ENCODE measurements at places on chromosomes 11 and 22. TPM values are rescaled to one million over a fixed set of nuclear protein-coding genes. Genes with fewer than 3 reads are reported as not detected.

DNA sequence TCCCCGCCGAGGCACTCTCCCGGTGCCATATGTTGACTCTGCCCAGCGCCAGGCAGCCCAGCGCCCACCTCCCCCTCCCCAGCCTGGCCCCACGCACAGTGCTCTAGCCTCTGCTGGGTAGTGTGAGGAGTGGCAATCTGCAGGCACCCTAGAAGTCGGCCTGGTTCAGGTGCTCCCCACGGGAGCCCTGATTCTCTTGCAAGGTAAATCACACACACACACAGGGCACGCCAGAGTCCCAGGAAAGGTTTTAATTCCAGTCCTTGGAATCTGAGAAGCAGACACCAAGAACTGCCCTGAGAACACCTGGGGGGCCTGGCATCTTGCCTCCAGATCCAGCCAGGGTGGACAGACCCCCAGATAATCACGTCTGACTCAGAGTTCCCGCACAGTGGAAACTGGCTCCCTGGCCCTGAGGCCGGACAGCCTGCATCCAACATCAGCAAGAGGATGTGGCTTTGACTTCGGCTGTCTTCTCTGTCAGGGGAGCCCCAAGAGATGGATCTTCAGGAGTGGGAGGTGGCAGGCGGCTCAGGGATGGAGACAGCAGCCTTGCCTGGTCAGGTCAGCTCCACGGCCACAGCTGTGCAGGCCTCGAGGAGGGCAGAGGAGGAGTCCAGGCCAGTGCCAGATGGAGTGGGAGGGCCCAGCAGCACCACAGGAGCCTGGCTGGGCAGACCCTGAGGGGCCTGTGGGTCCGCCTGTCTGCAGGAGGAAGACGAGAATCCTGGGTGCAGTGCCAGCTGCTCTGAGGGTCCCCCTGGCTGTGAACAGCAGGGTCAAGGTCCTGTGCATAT is 1.1 kb upstream of the RIN1 start:
- DNase-seq: no peak

DNA sequence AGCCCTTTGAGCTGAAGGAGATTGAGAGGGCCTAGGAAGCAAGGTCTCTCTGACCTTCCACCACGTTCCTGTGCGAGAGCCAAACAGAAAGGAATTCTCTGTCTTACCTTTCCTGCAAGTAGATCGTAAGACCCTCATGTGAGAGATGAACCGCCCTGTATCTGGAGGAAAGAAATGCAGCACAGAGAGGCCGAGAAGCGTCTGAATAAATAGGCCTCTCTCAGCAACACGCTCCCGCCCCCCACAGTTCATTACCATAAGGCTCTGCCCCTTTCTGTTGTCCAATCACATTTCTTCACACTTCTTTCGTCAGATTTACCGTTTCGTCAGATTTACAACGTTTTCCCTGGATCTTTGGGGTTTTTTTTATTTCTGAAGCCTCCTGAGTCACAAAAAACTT is 90.3 kb downstream of the BLID start:
- no peak for DNase-seq

DNA sequence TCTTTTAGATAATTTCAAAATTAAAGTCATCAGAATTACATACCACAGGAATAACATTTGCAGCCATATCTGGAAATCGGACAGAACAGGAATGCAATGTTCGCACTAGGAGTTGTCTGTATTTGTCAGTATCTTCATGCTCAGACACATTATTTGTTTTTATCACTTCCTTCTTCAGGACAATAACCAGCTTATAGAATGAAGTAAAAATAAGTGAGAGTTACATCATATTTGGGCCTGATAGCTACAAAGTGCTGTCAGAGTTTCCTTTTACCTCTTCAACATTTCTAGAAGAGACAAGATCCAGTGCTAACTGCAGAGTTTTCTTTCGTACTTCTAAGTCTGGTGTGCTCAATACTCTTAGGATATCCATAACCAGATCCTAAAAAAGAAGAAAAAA is 18.9 kb downstream of the COPB1 start:
- DNase-seq: no peak

DNA sequence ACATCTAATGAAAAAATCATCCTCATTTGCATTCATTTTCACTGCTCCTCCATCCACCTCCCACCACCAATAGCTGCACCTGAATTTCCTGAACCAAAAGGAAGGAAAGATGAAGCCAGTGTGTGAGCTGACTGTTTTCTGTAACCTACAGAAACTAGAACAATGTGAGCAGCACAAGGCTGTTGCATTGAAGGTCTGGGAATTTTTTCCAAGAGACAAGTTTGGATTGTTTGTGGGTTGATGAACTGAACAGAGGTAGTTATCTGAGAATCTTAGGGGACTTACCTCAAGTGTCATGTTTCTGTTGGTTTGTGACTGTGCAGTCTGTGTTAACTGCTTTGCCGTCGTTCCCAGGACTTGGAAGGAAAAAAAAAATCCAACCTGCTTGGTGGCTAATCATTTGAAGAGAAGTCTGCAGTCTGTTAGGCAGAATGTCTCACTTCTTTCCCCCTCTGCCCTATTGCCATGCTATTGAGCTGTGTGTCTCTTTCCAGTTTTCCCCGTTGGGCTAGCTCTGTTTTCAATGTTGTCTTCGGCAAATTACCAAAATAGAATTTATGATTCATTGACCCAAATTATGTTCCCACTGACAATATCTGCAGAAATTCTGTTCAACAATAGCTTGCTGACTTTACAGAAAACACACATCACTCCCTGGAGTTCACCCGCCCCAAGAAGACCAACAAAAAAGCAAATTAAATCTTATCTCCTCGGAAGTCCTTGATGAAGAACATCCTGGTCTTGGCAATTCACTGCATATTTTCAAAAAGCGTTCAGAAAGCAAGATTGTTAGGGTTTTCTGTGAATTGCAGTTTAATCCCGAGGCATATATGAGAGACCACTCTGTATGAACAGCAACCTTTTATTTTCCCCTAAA is 76.0 kb downstream of the SC5D start:
- no peak for DNase-seq

GRCh38 chr22:20434264-20434751 is 3.3 kb downstream of the SCARF2 start:
- no peak for DNase-seq

DNA sequence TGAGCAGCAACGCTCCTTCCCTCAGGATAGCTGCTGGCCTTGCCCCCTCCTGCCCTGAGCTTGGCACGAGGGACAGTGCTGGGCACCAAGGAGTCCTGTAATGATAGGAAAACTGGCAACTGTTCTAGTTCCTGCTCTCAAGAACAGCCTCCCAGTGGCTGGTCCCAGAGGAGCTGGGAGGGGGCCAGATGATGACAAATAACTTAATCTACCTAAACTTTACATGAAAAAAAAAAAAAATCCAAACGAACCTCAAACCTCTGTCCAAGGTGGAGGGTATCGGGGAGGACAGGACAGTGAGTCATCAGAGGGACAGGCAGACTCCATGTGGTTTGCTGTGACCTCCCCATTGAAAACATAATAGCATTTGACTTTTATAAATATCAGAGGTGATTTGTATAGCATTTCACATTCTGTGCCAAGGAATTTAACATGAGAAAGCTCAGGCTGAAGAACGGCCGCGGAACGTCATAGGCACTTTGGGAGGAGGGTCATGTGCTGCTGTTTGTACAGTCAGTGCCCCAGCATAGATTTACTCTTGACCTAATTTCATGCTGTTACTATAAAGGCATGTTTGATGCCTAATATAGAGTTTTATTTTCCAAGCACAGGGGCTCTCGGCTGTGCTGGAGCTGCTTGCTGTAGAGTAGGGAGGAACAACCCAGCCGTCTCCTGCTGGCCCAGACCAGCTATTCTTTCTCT is 98.2 kb upstream of the NNMT start:
- peak; percentile 34 for DNase-seq

DNA sequence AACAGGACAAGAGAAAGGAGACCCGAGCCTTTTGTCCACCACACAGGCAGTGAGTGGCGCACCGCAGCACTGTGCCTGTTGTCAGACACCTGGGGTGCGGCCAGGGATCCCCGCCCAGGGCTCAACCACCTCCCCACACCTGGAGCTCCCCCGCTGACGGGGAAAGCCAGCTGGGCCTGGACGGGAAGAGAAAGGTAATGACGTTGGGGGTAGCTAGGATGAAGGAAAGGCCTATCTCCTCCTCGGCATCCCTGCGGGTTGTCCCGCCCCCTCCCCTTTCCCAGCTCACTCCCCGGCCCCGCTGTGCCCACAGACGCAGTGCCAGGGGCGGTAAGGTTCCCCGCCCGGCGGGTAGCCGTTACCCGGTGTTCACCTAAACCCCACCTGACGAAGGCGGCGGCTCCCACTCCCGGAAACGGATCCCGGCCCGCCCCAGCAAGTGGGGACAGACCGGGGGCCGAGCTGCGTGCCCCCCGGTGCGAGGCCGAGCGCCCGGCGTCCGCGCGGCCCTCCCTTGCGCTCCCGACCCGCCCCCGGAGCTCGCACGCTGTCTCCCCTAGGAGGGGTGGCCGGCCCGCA is 495 bp downstream of the HYOU1 start:
- peak; percentile 36 for DNase-seq

- no peak for DNase-seq
Measured at GRCh38 chr22:37521236-37521739, 2.1 kb upstream of the CARD10 start.

- no peak for DNase-seq
Measured at GRCh38 chr11:47289856-47290255, 19.9 kb downstream of the MADD start.

- DNase-seq: no peak
Measured at GRCh38 chr22:42881982-42882656, 25.0 kb upstream of the ARFGAP3 start.

GRCh38 chr11:34303028-34303570 is 54.7 kb downstream of the ABTB2 start:
- no peak for DNase-seq

- DNase-seq: no peak
Measured at GRCh38 chr22:27424319-27424718, 377.2 kb downstream of the MN1 start.

DNA sequence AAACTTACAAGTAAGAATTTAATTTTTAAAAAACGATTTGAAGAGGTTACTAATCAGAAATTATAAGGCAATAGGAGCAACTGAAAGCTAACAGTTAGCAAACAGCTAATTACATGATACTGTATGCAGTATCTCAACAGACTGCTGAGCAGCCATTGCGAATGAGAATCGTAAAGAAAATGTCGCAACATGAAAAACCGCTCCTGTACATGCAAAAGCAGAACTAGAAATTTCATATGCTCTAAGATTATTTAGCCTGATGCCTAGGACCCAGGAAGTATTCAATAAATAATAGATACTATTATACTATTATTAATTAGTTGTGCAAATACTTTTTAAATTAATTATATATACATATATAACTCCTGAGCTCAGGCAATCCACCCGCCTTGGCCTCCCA is 48.7 kb upstream of the EP300 start:
- DNase-seq: no peak

DNA sequence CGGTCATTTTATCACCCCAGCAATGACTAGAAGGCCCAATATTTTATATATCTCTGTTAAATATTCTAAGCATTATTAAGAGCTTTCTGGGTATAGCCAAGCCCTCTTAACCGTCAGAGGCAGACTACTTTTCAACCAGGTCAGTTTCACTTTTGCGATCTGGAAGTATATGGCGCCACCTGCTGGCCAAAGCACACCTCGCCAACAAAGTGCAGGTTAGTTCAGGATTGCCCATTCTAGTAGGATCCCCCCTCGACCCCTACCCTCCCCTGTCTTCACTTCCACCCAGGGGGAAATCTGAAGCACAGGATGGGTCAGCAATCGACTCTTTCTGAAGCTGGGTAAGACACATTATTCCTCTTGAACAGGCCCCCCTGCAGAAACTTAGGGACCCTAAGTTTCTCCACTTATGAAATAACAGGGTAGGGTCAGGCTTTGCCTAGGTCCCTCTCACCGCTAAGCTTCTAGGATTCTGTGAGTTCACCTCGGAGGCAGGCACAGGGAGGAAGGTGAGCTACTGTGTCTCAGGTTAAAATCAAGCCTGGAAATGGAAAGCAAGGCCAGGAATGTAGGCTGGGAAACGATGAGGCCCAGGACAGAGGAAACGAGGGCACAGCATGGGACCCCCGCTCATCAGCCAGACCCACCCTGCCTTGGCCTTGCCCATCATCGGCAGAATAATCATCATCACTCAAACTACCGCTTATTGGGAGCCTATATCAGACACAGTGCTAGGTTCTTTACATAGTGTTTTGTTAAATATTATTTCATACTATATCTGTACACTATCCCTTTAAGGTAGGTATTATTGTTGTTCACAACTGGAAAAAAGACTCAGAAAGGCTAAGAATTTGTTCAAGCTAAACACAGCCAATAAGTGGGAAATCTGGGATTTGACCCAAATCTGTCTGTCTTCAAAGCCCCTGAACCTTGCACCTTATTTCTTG is 35.6 kb downstream of the KCNJ1 start:
- peak; percentile 49 for DNase-seq

DNA sequence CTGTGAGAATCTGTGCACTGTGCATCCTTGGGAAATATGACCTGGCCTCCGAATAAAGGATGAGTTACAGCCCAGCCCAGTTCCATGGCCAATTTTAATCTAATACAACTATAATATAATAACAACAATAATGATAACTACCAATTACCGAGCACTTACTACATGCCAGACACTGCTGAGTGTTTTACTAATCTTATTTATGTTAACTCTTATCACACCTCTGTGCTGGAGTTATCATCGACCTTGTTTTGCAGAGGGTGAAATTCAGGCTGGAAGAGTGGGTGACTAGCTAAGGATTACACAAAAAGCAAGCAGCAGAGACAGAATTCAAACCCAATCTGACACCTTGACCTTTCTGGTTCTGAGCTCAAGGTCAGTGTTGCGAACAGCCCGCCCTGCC is 83.9 kb downstream of the GALNT18 start:
- DNase-seq: no peak

TRIM49D2 gene
- not detected for total RNA-seq

ENTHD1 gene
- 0.16 TPM for total RNA-seq

OR51Q1 gene
- not detected for total RNA-seq

SLC25A45 gene
- total RNA-seq: 0.31 TPM

PCNX3 gene
- 7.0 TPM for total RNA-seq
